ENCODE measurements at places on chromosomes 5 and 9.
A peak's percentile ranks its signal among the peaks of the same experiment; 100 is the strongest.

- DNase-seq: no peak
These were observed 844.4 kb upstream of the CDH18 start for GRCh38 chr5:20832204-20833080.

- DNase-seq: peak; percentile 31
These were observed 3.2 kb downstream of the RBM18 start for GRCh38 chr9:122261469-122261881.

DNA sequence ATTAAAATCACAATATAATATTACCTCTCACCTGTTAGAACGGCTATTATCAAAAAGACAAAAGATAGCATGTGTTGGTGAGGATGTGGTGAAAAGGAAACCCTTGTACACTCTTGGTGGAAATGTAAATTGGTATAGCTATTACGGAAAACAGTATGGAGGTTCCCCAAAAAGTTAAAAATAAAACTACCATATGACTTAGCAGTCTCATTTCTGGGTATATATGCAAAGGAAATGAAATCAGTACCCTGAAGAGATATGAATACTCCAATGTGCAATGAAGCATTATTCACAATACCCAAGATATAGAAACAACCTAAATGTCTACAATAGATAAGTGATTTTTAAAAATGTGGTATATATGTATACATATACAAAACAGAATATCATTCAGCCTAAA lies 199.9 kb downstream of the SNX18 start:
- no peak for DNase-seq

GRCh38 chr9:133115604-133116345 lies 5.3 kb downstream of the RALGDS start:
- DNase-seq: no peak

DNA sequence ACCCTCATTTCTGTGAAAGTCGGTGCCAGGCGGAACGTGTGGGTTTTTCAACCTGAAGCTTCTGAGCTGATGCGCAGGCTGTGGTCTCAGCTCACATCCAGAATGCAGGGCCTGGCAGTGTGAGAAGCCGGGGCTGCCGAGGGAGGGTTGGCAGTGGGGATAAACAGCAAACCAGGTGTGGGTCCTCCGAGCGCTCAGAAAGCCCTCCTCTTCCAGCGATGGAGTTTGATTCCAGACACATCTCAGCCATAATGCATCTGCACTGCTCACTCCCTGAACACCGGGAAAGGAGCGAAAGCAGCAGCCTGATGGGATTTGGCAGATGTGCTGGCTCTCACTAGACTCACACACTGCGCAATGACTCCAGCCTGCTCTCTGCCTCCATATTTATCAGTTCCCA lies 280.1 kb downstream of the HSPA4 start:
- no peak for DNase-seq

- peak; percentile 77 for DNase-seq
These were observed 13.4 kb downstream of the OXCT1 start for GRCh38 chr5:41856644-41857491.

DNA sequence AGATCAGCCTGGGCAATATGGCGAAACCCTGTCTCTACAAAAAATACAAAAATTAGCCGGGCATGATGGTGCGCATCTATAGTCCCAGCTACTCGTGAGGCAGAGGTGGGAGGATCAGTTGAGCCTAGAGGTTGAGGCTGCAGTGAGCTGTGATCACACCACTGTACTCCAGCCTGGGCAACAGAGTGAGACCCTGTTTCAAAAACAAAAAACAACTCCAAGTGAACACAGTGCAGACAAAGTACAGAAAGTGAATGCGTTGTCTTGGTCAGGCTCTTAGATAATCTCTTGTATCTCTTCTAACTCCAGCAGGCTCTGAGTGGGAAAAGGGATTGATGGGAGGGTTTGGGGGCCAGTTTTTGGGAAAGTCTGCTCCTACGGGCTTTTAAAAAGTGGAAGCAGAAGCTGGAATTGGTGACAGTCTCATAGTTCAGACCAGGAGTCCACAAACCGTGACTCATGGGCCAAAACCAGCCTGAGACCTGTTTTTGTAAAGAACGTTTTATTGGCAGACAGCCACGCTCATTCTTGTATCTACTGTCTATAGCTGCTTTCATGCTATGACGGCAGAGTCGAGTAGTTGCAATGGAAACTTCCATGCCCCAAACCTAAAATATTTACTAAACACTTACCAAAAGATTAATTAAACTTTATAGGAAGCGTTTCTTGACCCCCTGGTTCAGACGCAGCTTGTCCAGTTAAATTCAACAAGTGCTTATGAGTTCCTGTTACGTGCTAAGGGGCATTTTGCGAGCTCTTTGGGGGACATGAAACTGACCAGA lies 32.9 kb downstream of the NDST1 start:
- peak; percentile 82 for DNase-seq

- DNase-seq: no peak
These were observed 28.3 kb upstream of the CRB2 start for GRCh38 chr9:123327697-123328100.

DNA sequence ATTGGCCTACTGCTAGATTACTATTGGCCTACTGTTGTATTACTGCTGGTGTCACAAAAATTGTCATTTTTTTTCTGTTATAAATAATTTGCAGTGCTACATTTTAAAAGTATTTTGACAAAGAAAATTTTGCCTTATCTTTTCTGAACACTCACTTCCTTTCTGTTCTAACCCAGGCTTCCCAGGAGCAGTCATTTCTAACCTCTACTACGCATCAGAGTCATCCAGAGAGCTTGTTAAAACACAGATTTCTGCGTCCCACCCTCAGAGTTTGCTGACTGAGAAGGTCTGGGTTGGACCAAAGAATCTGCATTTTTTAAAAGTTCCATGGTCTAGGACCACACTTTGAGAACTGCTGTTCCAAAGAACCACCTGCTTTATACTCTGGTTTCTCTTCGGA lies 306.1 kb downstream of the GLIS3 start:
- DNase-seq: peak; percentile 25

DNA sequence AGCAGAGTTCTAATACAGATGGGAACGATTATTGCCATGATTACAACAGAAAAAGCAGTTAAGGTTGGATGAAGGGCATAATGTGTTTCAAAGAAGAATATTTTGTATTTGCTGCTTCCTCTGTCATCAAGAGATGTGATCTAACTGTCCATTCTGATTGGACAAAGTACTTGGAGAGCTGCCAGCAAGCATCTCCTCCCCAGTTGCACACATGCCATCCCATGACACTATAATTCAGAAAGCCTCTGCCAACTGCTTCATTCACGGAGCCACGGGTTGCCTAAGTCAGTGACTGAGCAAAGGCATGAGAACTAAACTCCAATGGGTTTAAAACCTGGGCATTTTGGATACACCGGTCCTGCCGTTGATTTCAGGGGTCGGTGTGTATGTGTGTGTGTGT lies 253.8 kb downstream of the CRB2 start:
- no peak for DNase-seq

DNA sequence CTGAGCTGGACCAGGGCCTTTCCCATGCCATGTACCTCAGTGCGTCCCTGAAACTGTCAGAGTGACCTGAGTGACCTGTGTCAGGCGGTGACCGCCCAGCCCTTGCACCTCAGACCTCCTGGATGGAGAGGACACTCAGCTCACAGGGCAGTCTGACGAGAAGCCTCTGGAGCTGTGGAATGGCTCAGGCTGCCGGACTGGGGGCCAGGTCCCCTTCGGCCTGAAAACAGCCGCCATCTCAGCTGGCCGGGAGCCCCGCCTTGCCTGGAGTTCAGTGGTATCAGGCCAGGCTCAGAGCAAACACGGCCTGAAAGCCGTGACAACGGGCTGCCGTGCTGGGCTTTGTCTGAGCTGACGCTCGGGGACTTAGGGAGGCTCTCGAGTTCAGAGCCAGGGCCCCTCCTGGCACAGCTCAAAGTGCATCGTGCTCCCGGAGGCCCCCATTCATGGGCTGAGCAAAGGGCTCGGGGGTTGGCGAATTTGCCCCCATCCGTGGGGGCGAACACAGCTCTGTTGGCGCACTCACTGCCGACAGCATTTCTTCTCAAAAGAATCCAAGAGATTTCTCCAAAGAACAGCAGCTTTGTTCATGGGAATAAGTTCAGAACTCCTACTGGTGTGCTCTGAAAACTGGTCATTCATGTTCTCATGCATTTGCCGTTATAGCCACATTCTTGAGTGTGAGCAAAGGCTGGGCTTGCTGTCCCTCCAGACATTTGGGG lies 8.4 kb upstream of the SLC9A3 start:
- DNase-seq: no peak

DNA sequence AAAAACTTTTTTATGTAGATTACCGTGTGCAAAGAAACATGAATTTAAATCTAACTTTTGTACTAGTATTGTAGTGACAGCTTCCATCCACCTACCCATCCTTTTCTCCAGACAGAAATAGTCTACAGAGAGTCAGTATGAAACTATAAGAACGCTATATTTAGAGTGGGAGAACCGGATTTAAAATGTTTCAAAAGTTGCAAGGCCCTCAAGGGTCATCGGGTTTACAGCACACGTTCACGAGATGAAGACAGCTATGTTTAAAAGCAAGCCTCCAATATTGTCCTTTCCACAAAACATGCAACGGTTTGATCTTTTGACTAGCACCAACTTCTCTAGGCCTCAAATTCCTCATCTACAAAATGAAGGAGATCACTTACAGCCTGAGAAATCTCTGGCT lies 139.9 kb downstream of the LPAR1 start:
- DNase-seq: no peak

GRCh38 chr9:94757158-94757557 lies 30.7 kb downstream of the AOPEP start:
- DNase-seq: no peak
